ENCODE measurements at places on chromosomes 7 and 10. TPM values are rescaled to one million over a fixed set of nuclear protein-coding genes. Genes with fewer than 3 reads are reported as not detected.

- no peak for ATAC-seq
Measured at GRCh38 chr10:110825508-110825907, 46.2 kb upstream of the PDCD4 start.

- no peak for ATAC-seq
Measured at GRCh38 chr10:52742731-52743130, 29.9 kb downstream of the MBL2 start.

GRCh38 chr7:117582219-117582704 lies 102.4 kb downstream of the CFTR start:
- no peak for ATAC-seq

GRCh38 chr10:31132681-31133244 lies 101.1 kb upstream of the ZNF438 start:
- no peak for ATAC-seq

DNA sequence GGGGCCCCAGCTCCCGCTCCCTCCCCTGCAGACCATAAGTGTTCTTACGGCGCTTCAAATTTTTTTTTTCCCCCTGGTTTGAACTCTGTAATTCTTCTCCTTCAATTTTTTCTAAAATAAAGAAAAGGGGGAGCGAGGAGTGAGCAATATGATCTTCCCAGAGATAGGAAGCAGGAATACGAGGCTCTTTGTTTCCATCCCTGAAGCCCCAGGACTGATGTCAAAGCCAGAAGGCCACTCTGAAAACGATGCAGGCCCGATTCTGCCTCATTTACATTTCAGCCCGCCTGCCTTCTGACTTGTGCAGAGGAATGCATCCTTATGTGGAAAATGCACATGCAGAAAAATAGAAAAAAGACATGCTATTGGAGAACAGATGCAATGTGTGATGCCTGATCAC lies 401.5 kb upstream of the MKI67 start:
- no peak for ATAC-seq

- no peak for ATAC-seq
Measured at GRCh38 chr7:88339195-88339922, 32.7 kb upstream of the STEAP4 start.

GRCh38 chr7:76064208-76064970 lies 16.5 kb downstream of the MDH2 start:
- ATAC-seq = no peak

- ATAC-seq = peak; percentile 11
Measured at GRCh38 chr10:79136236-79137005, 67.7 kb downstream of the ZMIZ1 start.

DNA sequence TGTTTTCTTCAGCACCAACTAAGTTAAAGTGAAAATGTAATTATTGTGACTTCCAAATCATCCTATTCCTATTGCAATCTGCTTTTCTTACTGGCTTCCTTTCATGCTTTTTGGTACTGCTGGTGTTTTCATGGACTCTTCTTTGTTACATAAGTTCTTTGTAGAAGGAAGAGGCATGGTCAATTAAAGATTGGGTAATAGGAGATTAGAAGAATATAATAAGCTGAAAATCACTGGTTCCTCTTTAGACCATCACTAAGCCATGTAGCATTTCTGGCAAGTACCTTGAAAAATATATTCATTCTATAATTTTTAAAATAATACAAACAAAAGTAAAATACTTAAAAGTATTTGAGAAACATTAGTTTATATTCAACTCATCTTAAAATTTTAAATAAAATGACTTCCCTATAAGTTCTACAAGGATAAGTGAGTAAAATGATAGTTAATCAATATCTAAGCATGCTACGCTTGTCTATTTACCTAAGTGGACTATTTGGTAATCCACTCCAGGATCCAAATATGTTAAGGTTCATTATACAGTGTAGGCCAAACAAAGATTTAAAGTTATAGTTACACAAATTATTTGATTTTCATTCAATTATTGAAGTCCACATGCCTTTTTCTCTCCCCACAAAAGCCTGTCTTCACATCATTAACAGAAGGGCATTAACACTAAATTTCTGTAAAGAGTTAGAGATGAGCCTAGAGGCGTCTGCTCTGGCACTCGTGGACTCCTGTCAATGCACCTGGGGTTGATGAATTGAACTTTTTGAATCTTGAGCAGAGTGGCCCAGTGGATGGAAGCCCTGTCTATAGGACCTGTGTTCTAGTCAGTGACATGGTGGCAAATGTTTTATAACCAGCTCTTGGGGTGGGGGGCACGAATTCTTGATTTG lies 408.1 kb downstream of the INHBA start:
- no peak for ATAC-seq

DNA sequence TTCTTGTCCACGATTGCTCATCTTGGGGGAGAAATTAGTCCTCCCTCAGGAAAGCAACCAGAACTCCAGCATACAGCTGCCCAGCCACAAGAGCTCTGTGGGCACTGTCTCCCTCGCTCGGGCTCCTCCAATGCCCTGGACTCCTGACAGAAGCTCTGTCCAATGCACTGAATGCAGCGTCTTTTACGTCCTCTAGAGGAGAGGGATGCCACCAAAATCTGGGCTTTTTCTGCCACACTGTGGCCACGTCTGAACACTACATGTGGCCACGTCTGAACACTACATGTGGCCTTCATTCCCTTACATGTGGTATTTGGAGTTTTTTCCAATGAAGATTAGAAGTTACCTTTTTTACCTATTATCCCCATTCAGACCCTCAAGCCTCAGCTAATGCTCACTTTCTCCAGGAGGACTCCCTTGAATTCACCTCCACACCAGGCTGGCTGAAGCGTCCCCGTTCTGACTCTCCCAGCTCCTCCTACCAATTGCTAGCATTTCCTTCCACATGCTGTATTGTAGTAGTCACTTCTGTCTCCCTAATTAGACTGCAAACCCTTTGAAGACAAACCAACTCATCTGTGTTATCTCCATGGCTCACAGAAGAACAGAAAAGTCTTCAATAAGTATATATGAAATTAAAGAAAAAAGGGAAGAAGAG lies 134.3 kb upstream of the PDE1C start:
- ATAC-seq = peak; percentile 91

DNA sequence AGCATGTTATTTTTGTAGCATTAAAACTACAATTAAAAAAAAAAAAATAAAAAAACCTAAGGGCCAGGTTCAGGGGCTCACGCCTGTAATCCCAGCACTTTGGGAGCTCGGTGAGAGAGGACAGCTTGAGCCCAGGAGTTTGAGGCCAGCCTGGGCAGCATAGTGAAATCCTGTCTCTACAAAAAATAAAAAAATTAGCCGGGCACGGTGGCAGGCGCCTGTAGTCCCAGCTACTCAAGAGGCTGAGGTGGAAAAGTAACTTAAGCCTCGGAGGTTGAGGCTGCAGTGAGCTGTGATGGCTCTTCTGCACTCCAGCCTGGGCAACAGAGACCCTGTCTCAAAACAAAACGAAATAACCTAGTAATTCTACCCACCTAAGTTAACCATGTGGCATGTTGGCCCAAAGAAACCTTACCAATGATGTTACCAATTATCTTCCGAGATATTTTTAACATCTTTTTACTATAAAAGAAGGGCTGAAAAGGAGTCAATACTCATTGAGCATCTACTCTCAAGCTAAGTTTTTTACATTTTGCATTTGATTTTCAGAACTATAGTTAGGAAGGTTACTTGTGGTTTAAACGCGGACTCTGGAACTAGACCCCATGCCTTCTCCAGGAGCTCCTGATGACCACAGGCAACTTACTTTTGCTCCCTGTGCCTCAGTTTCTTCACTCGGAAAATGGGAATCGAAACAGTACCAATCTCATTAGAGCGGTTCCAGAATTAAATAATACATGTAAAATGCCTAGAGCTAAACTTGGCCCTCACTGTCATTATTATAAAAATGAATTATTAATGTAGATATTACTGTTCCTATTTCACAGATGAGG lies 1.4 kb downstream of the ITGB1 start:
- no peak for ATAC-seq

GRCh38 chr7:138610671-138611170 lies 90.4 kb downstream of the SVOPL start:
- no peak for ATAC-seq

DNA sequence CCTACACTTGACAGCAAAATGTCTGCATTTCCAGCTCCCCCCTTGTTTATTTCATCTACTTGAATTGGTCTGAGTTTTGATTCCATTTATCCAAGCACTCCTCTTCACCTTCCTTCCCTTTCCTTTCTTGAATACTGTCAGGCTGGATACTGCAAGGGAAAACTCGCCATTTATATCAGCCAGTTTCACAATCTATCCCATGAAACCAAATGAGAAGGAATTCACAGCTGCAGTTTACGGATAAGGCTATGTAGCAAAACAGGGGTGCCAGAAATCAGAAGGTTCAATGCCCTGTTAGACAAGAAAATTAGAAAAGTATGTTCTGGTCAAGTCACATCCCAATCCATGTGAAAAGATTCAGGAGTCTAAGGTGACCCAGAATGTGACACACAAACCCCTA lies 28.1 kb downstream of the CCDC6 start:
- no peak for ATAC-seq

DNA sequence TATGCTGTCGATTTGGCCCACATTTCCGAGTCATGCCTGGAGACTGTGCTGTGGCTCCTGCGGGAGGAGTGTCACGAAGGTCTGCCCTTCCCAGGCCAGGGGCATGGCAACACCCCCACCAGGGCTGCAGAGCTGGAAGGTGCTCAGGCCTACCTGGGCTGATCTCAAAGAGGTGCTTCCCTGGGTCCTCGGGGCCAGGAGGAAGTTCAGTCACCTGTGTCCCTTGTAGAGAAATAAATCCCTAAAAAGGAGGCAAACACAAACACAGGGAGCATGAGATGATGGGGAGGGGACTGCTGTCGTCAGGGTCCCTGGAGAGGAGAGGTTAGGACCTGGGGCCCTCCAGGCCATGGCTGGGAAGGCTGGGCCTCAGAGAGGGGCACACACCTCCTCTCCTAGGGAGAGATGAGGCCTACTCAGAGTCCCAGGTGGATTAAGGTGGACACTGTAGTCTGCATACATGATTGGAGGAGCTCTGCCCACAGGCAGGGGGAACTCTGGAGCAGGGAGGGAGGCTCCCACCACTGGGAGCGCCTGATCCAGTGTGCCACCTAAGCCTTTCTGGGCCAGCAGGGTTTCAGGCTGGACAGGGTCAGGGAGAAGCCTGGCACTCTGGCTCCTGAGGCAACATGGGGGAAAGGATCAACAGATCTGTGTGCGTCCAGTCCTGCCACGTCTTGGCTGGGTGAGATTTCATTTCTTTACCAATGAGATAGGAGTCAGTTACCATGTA lies 49.4 kb downstream of the ARHGAP22 start:
- no peak for ATAC-seq

DNA sequence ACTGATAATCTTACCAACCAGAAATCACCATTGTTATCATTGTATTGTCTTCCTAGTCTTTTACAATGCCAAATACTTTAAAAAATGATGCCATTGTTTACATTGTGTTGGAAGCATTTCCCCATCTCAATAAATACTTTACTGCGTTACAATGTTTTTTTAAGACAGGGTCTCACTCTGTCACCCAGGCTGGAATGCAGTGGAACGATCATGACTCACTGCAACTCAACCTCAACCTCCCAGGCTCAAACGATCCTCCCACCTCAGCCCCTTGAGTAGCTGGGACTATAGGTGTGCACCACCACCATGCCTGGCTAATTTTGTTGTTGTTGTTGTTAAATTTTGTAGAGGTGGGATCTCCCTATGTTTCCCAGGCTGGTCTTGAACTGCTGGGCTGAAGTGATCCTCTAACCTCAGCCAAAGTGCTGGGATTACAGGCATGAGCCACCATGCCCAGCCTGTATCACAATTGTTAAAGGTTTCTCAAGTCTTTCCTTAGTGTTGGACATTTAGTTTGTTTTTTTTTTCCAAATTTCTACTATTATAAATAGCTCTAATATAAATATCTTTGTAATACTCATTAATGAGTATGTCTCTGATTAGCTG lies 13.5 kb downstream of the LRMDA start:
- no peak for ATAC-seq

DNA sequence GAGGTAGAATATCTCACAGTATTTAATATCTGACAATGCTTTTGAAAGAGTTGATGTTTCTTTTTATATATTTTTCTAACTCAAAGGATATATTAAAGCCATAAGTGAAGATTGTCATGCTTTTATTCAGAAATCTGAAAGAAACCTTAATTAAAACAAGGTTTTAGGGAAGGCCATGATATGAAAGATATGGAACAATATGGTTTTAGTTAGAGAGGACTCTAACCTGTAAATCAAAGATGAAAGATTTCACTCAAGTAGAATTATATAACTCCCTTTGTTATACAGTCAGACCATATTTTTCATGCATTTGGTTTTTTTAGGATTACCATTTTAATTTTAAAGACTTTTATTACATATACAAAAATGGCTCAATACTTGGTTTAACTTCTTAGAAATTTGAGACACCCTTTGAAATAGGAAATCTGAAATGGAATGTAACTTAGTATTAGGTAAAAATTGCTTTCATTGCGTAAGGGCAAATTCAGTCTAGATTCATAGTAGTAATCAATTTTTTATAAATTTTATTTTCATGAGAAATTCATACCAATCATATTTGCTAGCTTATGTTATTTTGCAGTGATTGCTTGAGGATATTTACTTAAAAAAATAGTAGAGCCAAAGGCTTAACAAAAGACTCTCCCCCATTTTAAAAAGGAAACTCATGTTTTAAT lies 119.8 kb downstream of the TWIST1 start:
- ATAC-seq = no peak

DNA sequence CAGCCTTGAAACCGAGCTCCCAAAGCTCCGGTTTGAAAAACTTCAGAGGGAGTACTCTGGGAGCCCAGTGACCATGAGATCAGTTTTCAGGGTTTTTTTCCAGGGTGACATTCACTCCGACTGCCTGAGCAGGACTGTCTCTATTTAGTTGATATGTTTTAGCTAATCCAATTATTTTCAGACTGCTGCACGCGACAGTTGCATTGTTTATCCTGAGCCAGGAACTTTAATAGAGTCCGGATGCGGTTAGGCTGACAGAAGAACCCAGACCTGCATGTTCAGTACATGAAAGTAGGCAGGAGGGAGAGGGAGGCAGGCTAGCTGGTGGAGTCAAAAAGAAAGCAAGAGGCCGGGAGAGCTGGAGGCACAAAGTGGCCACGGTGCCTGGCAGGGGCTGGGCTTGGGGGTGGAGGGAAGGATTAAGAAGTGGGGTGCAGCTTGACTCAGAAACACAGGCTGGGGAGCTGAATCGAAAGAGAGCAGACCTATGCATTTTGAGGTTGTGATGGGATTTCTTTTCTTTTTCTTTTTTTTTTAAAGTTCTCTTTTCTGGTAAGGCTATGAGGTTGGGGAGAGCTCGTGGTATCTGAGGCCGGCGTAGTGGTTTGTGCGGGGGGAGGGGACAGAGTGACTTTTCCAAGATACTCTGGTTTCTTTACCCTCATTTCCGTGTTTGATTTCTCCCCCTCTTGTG lies 5.7 kb downstream of the GATA3 start:
- no peak for ATAC-seq

CUBN gene
- total RNA-seq = 0.12 TPM

SPDYE2 gene
- not detected for total RNA-seq

RALA gene
- total RNA-seq = 48.2 TPM

PRRT4 gene
- 1.3 TPM for total RNA-seq

SPAM1 gene
- total RNA-seq = not detected

CFTR gene
- total RNA-seq = 0.60 TPM

TSPAN14 gene
- 94.6 TPM for total RNA-seq

CALML5 gene
- 16.6 TPM for total RNA-seq

UFSP1 gene
- 2.1 TPM for total RNA-seq

THNSL1 gene
- total RNA-seq = 2.0 TPM

LRRD1 gene
- not detected for total RNA-seq

CARD11 gene
- total RNA-seq = 0.80 TPM

PRKAR2B gene
- 1.2 TPM for total RNA-seq
